GM13977 (cell line): ENCODE measurements at places on chromosomes 2 and 18.

GRCh38 chr2:45889620-45890370 is 238.3 kb downstream of the PRKCE start:
- DNase-seq, result peak; percentile 39

DNA sequence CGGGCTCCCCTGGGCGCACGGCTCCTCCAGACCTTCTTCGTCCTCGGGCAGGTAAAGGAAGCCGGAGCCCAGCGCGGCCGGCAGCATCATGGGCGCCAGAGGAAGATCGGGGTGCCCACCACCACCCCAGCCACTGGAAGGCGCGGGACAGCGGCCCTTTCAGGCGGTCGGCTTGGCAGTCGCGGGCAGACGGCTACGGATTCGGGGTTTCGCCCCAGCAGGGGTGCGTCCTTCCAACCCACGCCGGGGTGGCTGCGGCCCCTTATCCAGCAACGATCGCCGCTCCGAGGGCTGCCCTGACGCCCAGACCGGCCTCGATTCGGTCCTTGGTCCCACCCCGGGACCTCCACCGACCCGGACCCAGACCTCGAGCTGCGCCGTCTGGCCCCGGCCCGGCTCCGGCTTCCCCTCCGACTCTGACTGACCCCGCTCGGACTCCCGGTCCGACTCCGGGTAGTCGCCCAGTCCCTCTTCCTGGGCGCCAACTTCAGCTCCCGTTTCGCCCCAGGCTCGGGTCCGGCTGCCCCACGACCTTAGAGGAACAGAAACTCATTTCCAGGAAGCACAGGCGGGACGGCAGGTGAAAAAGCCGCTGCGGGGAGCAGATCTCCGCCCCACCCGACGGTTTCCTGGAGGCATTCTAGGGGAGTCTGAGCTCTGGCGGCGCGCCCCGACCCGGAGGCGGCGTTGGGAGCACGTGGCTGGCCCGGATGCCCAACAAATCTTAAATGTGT is 30.2 kb upstream of the SSB start:
- peak; percentile 44 for DNase-seq

DNA sequence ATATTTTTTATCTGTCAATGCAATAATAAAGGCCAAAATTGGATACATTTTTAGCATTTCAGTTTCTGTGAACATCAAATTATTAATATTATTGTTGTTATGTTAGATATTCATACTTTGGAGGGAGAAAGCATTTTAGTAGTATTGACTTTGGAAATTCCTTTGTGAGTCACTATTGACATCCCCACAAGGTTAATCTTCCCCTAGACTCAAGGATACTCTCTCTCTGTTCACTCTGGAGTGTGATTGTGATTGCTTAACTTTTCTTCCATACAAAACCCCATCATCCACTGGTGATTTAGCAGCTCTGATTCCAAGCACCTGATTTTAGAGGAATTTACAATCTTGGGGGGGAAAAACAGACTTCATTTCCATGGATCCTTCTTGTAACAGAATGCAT is 352.0 kb downstream of the THSD7B start:
- DNase-seq, result no peak

DNA sequence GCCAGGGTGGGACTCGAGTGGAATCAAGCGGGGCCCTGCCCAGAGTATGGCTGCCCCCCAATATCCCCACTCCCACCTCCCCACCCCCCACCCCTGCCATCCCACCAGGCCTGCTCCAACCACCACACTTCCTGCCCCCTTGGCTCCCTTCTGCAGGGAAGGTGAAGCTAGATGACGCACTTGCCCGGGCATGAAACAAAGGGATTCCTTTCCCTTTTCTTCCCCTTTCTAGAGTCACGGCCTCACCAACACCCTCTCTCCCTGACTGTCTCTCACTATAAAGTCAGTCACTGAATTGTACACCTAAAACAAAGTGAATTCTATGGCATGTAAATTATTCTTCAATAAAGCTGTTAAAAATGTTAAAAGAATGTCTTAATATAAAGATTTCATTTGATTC is 16.0 kb downstream of the ZBTB7C start:
- DNase-seq, result no peak

GRCh38 chr2:204545861-204546735 is 823 bp downstream of the PARD3B start:
- no peak for DNase-seq

- no peak for DNase-seq
These were observed 83.8 kb downstream of the PPP1R1C start for GRCh38 chr2:182069416-182069815.

- DNase-seq, result no peak
These were observed 59.9 kb downstream of the ATP9B start for GRCh38 chr18:79129120-79129519.

DNA sequence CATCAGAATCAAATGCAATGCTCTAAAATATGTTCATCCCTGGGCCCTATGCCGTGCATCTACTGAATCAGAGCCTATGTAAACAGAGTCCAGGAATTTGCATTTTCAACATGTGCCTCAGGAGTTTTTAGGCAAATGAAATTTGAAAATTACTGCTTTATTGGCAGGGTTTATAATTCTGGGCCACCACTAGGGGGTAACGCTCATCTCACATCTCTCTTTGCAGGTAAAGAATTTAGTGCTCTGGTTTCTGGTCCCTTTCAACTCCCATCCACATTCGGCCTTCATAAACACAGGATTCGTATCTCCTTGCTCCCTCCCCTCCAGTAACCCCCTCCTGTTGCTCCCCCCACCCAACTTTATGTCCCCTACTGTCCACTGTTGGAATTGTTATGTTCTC is 49.3 kb downstream of the LYPD6B start:
- peak; percentile 5 for DNase-seq

DNA sequence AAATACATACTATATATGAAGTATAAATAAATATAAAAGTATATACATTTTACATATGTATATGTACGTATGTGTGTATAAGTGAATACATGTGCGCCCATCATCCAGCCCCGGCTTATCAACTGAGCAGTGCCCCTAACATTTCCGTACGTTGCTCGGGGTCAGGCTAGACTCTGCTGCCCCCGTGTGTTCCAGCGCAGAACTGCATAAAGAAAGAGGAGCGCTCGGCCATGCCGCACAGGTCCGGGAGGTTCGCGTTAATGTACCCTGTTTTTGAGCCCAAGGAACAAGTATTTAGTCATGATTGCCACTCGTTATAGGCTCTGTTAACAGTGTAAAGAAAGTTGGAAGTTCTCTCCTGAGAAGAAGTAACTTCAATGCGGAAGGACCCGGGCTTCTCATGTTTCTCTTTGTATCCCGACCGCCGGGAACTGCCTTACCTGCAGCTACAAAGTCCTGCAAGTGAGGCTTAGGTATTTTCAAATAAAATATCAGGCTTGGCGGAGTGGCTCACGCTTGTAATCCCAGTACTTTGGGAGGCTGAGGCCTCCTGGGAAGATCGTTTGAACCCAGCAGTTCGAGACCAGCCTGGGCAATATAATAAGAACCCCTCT is 55.7 kb downstream of the CD8B2 start:
- DNase-seq, result peak; percentile 77

GRCh38 chr2:227846831-227847230 is 24.6 kb upstream of the DAW1 start:
- no peak for DNase-seq

DNA sequence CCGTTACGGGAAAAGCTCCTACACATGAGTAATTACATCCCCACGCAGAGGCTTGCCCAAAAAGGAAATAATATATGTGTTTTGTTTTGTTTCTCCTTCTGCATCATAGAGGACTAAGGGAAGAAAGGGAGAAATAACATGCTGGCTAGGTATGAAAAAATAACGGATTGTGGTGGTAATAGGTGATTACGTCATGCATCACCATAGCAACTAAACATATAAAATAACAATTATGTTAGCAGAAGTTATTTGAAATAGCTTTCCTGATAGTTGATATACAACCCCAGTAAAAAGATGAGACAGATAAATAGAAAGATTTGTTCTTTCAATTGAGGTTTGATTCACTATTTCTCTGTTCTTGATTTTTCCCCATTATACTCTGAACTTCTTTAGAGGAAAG is 518.0 kb downstream of the ZNF516 start:
- no peak for DNase-seq

DNA sequence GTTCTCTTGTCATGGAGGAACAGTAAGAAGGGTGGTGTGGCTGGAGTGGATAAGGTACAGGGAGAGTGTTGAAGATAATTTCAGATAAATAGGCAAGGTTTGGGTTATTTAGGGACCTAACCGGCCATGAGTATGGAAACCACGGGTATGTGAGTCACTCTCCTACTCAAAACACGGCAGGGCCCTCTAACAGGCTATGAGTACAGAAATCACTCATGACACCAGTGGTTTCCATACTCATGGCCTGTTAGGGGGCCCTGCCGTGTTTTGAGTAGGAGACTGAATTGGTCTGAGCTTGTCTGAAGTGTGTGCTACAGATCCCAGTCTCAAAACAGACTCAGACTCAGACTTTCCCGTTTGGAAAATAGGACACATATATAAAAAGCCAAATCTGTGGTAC is 428.4 kb upstream of the HNMT start:
- no peak for DNase-seq

- DNase-seq, result peak; percentile 95
These were observed 491 bp downstream of the L3MBTL4 start for GRCh38 chr18:6414118-6414722.

DNA sequence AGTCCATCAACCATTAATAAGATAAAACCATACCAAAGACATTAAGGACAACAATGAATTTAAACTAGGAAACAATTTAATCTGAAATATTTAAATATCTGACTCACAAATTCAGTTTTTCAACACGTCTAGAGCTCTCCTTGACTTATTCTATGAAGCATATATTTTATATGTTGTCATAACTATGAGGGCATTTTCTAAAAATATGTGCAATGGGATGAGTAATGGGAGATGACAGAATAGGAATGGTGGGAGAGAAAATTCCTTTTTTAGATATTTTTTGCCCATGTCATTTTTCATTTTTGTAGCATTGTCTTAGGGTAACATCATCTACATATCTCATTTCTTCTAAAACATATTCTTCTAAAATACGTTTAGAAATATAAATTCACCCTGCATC is 79.2 kb upstream of the CDH2 start:
- no peak for DNase-seq

GRCh38 chr2:224736227-224736626 is 20.1 kb upstream of the CCDC195 start:
- DNase-seq, result no peak

GRCh38 chr18:48191494-48191893 is 217.7 kb downstream of the ZBTB7C start:
- DNase-seq, result no peak

GRCh38 chr2:186737732-186738508 is 44.1 kb downstream of the FAM171B start:
- DNase-seq, result no peak

GRCh38 chr2:26721115-26722032 is 28.9 kb downstream of the KCNK3 start:
- DNase-seq, result no peak

- DNase-seq, result no peak
These were observed 248.3 kb downstream of the KCNE4 start for GRCh38 chr2:223300326-223300725.

DNA sequence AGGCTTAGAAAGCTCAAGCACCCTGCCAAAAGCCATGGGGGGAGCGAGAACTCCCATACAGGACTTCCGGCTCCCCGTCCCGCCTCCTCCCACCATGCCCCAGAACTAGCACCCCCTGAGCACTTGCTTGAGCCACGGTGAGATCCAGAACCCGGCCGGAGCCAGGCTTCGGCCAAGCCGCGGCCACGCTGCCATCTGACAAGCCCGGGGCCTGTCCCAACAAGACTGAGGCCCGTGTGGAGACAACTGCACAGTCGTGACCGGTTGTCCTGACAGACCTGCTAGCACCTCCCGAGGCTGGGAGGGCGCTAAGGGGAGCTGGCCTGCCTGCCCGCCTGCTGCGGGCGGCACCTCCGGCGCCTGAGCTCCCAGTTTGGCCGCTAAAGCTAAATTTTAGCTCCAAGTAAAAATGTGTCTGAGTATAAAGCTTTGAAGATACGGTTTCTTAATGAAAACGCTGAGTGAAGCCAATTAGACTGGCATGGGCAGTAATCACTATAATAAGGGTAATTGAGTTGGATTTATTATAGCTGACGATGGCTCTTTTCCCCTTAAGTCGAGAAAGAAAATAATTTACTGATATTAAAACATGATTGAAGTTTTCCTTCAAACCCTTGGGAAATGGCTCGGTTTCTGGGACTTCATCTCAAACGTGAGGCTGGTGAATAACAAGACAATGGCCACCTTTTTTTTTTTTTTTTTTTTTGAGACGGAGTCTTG is 78.3 kb upstream of the ODC1 start:
- no peak for DNase-seq

- no peak for DNase-seq
These were observed 30.6 kb downstream of the SOWAHC start for GRCh38 chr2:109644571-109645275.

- peak; percentile 59 for DNase-seq
These were observed 452 bp downstream of the RAPH1 start for GRCh38 chr2:203534621-203535077.

GRCh38 chr2:195912079-195912478 is 156.6 kb downstream of the DNAH7 start:
- no peak for DNase-seq

DNA sequence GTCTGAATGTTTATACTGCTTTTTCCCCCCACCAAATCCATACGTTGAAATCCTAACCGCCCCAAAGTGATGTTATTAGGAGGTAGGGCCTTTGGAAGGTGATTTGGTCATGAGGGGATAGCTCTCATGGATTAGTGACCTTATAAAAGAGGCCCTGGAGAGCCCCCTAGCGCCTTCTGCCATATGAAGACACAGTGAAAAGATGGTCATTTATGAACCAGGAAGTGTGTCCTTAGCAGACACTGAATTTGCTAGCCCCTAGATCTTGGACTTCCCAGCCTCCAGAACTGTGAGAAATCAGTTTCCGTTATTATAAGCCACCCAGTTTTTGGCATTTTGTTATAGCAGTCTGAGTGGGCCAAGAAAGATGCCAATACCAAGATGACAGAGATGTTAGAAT is 7.2 kb upstream of the TSN start:
- no peak for DNase-seq

GRCh38 chr2:68368654-68369336 is 3.7 kb downstream of the PLEK start:
- DNase-seq, result no peak

DNA sequence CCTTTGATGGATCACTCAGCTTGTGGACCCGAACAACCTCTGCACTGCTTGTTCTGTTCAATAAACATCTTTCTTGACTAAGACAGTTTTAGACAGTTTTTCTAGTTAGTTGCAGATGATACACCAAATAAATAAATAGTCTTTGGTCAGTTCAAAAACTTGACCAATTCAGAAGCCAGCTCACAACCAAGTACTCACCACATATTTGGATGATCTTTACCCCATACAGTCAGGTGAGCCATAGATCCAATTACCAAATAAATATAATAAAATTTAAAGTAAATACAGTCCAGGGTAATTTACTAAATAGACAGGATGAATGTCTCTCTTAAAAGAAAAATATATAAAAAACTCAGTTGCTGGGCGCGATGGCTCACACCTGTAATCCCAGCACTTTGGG is 18.2 kb downstream of the SCN3A start:
- no peak for DNase-seq

- peak; percentile 77 for DNase-seq
These were observed 1.1 kb upstream of the CXCR4 start for GRCh38 chr2:136118819-136119716.
